ENCODE measurements at places on chromosomes 3 and 15. TPM values are rescaled to one million over a fixed set of nuclear protein-coding genes. Genes with fewer than 3 reads are reported as not detected.

DNA sequence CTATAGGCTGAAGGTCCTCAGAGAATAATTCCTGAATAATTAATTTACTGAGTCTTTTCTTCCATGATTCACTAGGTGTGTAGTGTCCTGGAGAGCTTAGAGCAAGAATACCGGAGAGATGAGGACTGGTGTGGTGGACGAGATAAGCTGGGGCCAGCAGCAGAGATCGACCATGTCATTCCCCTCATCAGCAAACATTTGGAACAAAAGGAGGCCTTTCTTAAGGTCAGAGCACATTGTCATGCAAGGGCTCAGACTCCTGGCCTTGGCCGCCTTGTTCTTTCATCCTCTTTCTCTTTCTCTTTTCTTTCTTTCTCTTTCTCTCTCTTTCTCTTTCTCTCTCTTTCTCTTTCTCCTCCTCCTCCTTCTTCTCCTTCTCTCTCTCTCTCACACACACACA, 291.4 kb upstream of the UMPS start:
- H3K27ac ChIP-seq = no peak overlapping the region
- H3K4me3 ChIP-seq = no peak overlapping the region
- no peak for DNase-seq
- no peaks in the 10 kb centered on the region for H3K4me1 ChIP-seq
- peaks cover 10% of the 10 kb centered on the region for H3K36me3 ChIP-seq

DNA sequence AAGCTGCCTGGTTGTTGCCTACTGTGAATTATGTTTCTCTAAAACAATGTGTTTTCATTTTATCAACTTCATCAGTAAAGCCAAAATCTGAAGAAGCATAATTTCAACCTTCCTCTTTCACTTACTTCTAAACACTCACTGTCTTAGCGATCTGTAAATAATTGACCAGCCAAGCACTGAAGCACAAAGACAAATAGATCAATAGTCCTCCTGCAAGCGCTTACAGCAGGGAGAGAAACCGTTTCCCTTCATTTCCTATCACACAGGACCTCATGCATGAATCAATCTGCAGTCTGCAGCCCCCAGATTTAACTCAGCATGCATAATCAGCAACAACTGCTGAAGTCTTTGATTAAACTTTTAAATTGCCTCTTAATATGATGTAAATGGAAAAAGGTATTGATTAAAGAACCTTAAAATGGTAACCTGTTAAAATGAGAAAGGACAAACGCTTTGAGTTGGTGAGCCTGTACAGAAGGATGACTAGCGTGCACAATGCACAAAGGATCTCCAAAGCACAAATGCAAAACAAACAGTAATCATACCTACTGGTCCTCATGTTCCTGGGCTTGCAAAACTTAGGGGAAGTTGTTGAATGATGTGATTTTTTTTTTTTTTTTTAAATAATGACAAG, 370.2 kb upstream of the ZNF385D start:
- DNase-seq = no peak
- H3K4me1 ChIP-seq = no peaks in the 10 kb centered on the region
- H3K27ac ChIP-seq = no peak overlapping the region
- H3K36me3 ChIP-seq = no peaks in the 10 kb centered on the region
- no peaks in the 10 kb centered on the region for H3K27me3 ChIP-seq

Gene AMT
- 0.36 TPM for total RNA-seq

Gene CCR8
- not detected for total RNA-seq

All from IMR-90 (cell line).